ENCODE measurements at places on chromosomes 12 and 14. TPM values are rescaled to one million over a fixed set of nuclear protein-coding genes. Genes with fewer than 3 reads are reported as not detected.

DHRS2 gene
- 0.26 TPM for total RNA-seq

SMIM41 gene
- 0.41 TPM for total RNA-seq

RPAP3 gene
- 20.0 TPM for total RNA-seq

SPIC gene
- not detected for total RNA-seq

ARHGDIB gene
- total RNA-seq: 37.8 TPM

ACSM4 gene
- not detected for total RNA-seq

TMEM229B gene
- 10.8 TPM for total RNA-seq

CDCA4 gene
- total RNA-seq: 5.6 TPM

CPM gene
- total RNA-seq: 130 TPM

PPP1R1A gene
- 30.0 TPM for total RNA-seq

CHGA gene
- total RNA-seq: 187 TPM

DNM1L gene
- 58.8 TPM for total RNA-seq

TAC3 gene
- 0.81 TPM for total RNA-seq

MBD6 gene
- total RNA-seq: 137 TPM

SPSB2 gene
- total RNA-seq: 9.7 TPM

PARPBP gene
- total RNA-seq: 2.7 TPM

PTHLH gene
- total RNA-seq: not detected

ZNF605 gene
- 8.0 TPM for total RNA-seq

RNASE1 gene
- 275 TPM for total RNA-seq

ZBTB42 gene
- 7.8 TPM for total RNA-seq

KLRG1 gene
- total RNA-seq: 1.1 TPM

WSCD2 gene
- total RNA-seq: 2.0 TPM

RFX4 gene
- total RNA-seq: not detected

ACRBP gene
- total RNA-seq: 3.0 TPM

MYF5 gene
- total RNA-seq: not detected

RBP5 gene
- 2.2 TPM for total RNA-seq

SERPINA9 gene
- total RNA-seq: not detected

TRMT5 gene
- 7.8 TPM for total RNA-seq

TUBA1C gene
- 236 TPM for total RNA-seq

NDUFA9 gene
- total RNA-seq: 198 TPM

BDKRB1 gene
- 6.1 TPM for total RNA-seq

LALBA gene
- not detected for total RNA-seq

PRB2 gene
- not detected for total RNA-seq

ANO4 gene
- total RNA-seq: 1.9 TPM

TMPO gene
- total RNA-seq: 69.8 TPM

LTB4R gene
- total RNA-seq: 6.1 TPM

HOXC13 gene
- total RNA-seq: not detected

CLECL1 gene
- total RNA-seq: not detected

GLS2 gene
- 1.5 TPM for total RNA-seq

MORN3 gene
- total RNA-seq: 0.22 TPM

LGR5 gene
- 4.4 TPM for total RNA-seq

DPPA3 gene
- not detected for total RNA-seq

OASL gene
- 32.4 TPM for total RNA-seq

KRT6C gene
- not detected for total RNA-seq

RIPK3 gene
- 71.7 TPM for total RNA-seq

All from mucosa of descending colon (tissue), 3 donors.